ENCODE measurements at places on chromosomes 2 and 18.
A peak's percentile ranks its signal among the peaks of the same experiment; 100 is the strongest.

- no peak for DNase-seq
These were observed 112.5 kb downstream of the MREG start for GRCh38 chr2:215900843-215901242.

DNA sequence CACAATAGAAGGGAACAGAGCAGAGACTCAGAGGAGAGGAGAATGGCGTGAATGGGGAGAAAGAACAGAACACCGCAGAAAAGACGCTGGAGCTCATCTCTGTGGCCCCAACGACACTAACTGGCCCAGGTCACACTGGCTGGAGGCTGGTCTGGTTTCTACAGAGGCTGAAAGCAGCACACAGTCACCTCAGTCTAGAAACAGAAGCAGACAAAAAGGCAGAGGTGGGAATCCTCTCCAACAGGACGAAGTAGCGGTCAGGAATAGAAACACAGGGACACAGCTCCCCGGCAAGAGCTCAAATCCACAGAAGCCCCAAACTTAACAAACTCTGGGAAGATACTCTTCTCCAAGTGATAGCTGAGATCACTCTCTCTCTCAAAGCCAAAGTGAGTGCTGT is 9.2 kb downstream of the SLC66A2 start:
- DNase-seq, result no peak

DNA sequence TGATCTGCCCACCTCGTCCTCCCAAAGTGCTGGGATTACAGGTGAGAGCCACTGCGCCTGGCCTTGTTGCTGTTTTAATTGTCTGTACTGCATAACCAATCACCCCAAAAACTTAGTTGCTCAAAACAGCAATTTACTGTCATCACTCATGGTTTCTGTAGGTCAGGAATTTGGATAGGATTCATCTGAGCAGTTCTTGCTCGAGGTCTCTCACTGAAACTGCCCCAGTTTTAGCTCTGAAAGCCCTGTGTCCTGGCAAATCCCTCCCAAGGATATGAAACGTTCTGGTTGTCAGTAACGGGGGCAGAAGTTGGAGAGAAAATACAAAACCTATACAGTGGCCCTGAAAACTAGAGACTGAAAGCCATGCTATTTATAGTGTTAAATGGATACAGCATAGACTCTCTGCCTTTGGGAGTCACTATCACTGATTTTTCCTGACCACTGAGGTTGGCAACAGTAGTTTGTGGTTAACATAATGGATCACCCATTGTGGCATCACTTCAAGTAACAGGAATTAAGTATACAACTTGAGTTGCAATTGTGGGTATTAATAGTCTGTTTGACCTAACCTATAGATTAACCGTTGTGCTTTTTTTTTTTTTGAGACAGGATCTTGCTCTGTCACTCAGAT is 27.2 kb upstream of the ERICH2 start:
- DNase-seq, result no peak

GRCh38 chr2:59025157-59025757 is 784.1 kb upstream of the FANCL start:
- no peak for DNase-seq

DNA sequence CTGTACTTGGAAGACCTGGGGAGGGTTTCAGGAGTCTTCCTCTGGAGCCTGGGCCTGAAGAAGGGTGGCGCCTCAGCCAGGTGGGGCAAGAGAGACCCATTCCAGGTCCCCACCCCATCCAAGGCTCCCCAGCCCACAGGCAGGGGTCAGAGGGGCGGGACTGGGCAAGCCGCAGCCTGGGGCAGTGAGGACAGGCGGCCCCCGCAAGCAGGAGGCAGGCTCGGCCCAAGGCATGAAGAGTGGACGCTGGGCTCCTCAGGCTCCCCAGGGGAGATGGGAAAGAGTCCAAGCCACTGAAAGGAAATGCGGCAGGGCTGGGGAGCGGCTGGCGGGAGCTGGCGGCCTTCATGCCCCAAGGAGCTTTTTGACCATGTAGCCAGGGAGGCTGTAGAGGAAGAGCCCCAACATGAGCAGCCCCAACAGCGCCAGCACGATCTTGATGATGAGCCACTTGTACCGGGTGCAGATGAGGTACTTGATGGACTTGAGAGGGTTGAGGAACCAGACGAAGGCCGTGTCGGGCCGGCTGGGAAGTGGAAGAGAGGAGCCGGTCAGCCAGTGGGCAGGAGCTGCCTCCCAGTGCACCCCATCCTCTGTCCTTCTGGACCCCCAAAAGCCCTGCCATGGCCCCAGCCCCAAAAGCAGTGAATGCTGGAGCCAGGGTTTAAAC is 20.1 kb downstream of the OTOF start:
- no peak for DNase-seq

DNA sequence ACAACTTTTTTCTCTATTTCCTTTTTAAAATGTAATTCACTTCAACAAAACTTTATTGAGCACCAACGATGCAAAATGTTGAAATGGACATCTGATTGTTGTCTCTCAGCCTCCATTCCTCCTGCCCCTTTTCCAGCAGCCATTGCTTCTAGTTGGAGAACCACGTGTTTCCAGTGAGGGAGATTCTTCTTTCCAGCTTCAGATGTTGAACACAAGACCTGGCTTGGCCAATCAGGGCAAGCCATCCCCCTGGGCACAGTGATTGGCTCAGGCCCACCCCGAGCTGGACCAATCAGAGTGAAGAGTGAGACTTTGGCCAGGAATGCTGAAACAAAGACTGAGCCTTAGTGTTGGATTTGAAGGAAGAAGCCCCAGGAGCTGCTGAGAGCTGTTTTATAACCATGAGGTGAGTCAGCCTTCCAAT is 59.0 kb downstream of the E2F6 start:
- DNase-seq, result peak; percentile 69

DNA sequence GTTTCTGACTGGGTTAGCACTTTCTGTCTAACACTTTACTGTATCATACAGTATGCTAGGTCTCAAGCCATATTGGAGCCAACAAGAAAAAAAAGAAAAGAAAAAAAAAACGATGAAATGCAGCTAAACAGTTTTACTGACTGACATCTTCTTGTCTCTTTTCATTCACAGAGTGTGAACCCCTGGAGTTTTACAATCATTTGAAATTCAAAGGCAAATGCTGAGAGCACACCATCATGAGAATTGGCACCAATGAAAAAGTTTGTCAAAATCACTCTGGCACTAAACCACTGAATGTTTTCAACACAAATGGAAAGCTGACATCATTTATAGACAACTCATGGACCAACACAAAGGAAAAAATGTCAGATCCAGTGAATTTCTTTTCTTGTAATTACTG is 513.3 kb downstream of the LRRTM4 start:
- DNase-seq, result no peak

- no peak for DNase-seq
These were observed 447.6 kb upstream of the ID2 start for GRCh38 chr2:8234253-8234652.

DNA sequence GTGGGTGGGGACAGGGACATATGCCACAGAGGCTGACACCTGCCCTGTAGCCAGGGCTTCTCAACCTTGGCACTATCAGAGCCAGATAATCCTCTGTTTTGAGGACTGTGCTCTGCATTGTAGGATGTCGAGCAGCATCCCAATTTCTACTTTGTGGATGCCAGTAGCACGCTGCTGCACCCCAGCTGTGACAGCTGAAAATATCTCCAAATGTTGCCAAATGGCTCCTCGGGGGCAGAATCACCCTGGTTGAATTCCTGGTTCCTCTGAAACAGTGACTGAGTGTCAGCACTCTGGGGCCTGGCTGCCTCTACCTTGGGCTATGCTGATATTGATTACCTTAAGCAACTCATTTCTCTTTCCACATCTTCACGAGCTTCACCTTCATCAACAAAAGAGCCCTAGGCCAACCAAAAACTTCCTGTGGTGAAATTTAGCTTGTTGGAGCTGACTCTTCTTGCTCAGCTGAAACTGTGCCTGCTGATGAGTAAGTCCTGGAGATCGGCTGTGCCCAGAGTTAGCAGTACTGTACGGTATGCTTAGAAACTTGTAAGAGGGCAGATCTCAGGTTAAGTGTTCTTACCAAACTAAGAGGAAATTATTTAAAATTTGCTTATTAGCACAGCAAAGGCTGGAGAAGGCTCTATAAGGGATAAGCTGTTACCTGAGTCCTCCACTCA is 138.1 kb downstream of the SEPTIN10 start:
- no peak for DNase-seq

DNA sequence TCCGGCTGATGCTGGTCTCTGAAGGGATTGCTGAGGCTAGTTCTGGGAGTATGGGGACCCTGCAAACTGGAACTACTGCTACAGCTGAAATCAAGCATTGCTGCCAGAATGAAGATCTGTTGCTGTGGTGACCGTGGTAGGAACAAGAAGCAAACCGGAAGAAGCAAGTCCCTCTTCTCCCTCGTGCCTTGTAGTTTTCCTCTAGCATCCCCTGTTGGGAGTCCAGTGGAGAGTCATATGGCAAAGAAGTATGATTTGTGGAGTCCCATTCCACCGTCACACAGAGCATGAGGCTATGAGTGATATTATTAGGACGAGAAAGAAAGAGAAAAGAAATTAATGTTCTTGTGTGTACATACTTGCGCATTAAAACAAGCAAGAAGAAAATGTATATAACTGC is 138.8 kb upstream of the SP5 start:
- no peak for DNase-seq

GRCh38 chr2:135585586-135585985 is 54.3 kb downstream of the R3HDM1 start:
- DNase-seq, result no peak

DNA sequence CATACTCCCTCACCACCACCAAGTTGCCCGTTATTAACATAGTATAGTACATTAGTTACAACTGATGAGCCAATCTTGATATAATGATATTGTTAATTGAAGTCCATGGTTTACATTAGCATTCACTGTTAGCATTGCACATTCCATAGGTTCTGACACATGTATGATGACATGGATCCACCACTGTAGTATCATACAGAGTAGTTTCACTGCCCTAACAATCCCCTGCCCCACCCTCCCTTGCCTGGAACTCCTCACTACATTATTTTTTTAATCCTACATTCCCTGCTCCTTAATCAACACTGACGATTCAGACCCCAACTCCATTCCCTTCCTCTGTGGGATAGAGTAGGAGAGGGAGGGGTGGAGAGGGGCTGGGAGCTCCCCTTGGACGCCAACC is 20.2 kb upstream of the ST3GAL5 start:
- no peak for DNase-seq

DNA sequence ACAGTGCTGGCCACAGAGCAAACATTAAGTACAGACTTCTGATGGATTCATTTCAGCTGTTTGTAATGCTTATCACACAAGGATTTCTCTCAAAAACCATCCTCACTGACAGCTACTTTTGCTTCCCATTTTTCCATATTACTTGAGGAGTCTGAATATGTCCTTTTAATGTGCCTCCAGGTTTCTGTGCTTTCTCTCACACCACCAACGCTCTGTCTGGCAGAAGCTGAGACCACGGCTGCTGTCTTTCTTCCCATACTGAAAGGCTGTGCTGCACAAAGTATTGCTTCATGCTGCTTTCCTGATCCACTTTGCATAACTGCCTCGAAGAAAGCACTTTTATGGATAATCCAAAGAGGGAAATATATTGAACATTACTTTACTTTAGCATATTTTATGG is 312.1 kb upstream of the ZEB2 start:
- DNase-seq, result no peak

DNA sequence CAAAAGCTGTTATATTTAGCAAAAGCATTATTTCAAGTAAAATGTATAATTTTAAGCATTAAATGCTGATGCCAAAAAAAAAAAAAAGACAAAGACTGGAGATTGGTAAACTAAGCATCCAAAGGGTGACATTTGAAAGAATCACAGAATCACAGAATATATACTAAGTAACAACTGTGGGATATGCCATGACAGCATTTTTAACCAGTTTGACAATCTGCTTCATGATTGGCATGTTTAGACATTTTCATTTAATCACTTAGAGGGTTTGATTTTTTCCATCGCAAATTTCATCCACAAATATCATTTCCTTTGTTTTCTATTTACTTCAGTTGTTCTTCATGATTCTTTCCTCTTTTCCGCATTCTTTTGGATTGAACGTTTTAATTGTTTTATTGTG is 66.9 kb upstream of the TMEM18 start:
- DNase-seq, result no peak

DNA sequence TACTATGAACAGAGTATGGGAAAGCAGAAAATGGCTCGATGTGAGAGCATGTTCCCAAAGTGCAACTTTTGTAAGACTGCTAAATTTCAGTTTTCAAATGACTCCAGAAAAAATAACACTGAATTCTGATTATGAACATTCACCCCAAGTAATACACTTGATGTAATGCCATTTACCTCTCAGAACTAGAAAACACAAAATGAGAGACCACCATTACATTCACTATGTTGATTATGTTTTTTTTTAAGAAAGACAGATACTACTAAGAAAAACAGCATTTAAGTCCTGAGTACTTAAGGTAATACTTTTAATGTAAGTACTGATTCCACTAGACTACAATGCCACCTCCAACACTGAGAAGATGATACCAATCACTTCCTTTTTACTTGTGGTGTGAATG is 38.5 kb downstream of the SFT2D3 start:
- DNase-seq, result no peak

- no peak for DNase-seq
These were observed 654.5 kb upstream of the CDH2 start for GRCh38 chr18:28831476-28831875.

DNA sequence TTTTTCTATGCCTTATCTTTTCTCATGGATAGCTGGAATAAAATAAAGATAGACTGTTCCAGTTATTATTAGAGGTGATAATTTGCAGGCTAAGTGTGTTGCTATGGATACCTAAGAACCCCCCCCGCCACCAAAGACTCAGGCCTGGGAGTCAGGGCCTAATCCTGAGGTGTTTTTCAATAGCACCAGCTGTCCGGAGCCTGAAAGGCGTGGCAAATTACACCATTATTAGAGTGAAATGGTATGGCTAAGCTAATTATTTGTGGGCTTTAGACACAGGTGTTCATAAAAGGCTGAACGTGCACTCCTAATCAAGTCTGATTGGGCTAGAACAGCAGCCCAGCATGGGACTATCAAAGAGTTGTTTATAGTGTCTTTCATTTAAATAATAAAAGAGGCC is 293.2 kb upstream of the DCC start:
- DNase-seq, result no peak

DNA sequence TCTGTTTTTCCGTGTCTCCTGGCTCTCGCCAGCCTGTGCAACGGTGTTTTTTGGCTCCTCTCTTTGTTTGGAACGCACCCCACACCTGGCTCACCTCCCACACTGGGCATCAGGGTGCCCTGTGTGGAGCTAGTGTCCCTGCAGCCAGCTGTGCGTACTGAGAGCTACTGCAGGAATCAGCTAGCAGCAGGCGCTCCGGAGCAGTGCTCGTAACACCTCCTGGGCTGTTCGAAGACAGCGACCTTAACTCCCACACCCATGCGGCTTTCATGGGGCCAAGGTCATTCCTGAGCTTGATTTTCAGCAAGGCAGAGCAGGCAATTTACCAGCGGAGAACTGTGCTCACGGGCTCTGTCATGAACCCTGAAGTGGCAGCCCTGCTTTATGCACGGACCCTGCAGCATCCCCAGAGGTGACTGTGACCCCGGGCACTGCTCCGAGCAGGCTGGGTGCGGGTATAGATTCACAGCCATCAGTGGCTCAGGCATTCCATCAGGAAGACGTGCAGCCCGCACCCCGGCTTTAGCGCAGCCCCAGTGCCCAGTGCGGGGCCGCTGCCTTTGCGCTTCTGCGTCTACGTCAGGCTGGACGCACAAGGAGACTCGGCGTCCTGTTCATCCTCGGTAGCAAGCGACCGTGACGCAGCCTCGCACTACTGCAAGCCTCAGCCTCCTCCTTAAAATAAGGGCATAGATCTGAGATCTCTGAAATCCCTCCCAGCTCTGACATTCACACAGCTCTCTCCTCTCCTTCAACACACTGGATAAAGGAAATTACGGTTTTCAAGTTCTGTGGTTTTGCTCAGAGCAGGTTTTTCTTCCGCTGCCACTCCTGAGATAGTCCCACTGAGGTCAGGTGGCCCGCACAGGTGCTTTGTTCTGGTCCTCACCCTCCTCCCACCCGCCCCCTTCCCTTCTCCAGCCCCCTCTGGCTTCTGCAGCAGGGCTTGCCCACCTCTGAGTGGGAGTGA is 58.2 kb downstream of the ADI1 start:
- no peak for DNase-seq

All from thoracic aorta (tissue), 2 donors.